ENCODE measurements at places on chromosomes 4 and X. TPM values are rescaled to one million over a fixed set of nuclear protein-coding genes. Genes with fewer than 3 reads are reported as not detected.
A peak's percentile ranks its signal among the peaks of the same experiment; 100 is the strongest.

DNA sequence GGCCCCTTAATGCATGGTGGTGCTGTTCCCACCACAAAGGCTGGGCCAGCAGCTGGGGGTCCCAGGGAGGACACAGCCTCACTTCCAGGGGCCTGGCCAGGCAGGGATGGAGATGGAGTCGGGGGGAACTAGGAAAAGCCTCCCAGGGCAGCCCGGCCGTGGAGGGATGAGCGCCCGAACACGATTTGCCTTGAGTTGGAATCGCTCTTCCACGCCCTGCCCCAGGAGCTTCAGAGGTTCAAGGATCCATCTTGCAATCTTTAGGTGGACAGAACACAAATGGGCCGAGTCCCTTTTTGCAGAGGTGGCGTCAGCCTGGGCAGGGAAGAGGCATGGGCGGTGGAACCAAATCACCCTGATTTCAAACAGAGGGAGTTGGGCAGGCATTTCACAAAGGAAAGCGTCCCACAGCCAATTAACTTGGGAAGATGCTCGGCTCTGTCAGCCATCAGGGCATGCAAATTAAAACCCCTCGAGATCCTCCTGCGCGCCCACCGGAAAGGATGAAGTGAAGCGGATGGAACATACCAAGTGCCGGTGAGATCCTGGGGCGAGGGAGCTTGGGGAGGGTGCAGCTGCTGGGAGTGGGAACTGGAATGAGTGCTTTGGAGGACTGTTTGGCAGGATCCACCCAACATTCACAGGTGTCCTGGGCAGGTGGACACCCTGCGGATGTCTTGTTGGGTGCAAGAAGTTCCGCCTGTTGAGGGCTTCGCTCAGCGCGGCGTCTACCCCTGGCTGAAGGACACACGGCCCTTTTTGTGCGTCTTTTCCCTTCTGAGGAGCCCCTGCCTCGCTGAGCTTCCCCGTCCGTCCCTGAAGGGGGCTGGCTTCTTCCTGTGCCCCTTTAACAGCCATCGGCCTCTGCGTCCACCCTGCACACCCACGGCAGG, 75.7 kb downstream of the HTRA3 start:
- peaks cover 6% of the 10 kb centered on the region for H3K4me1 ChIP-seq
- H3K36me3 ChIP-seq = no peaks in the 10 kb centered on the region
- H3K4me3 ChIP-seq = no peak overlapping the region
- H3K27ac ChIP-seq = no peak overlapping the region
- peaks cover 4% of the 10 kb centered on the region for H3K27me3 ChIP-seq
- peak; percentile 72 for DNase-seq

DNA sequence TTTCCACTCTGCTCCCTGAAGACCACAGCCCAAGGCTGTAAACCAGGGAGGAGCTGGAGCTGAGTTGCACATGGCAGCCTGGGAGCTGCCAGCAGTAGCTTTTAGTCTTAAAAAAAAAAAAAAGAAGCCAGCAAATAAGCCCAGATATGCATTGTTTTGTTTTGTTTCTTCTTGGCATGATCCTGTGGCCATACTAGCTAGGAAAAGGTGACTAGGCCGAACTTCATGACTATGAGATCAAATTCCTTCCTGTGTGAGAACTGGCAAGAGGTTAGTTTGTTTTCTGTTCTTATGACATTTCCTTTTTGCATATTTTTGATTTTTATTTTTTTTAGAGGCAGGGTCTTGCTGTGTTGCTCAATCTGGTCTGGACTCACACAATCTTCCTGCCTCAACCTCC, 323.3 kb downstream of the DCTD start:
- no peak overlapping the region for H3K27ac ChIP-seq
- no peak overlapping the region for H3K4me3 ChIP-seq
- no peaks in the 10 kb centered on the region for H3K4me1 ChIP-seq
- no peaks in the 10 kb centered on the region for H3K27me3 ChIP-seq

The RNF175 gene
- total RNA-seq = not detected

GRCh38 chrX:9897761-9898161, 69.4 kb upstream of the CLDN34 start:
- H3K36me3 ChIP-seq = no peaks in the 10 kb centered on the region
- no peaks in the 10 kb centered on the region for H3K4me1 ChIP-seq
- DNase-seq = no peak
- H3K4me3 ChIP-seq = no peak overlapping the region
- no peaks in the 10 kb centered on the region for H3K27me3 ChIP-seq

- no peaks in the 10 kb centered on the region for H3K36me3 ChIP-seq
- H3K27ac ChIP-seq = no peak overlapping the region
- H3K27me3 ChIP-seq = peaks cover 12% of the 10 kb centered on the region
- H3K4me3 ChIP-seq = no peak overlapping the region
- peaks cover 3% of the 10 kb centered on the region for H3K4me1 ChIP-seq
- DNase-seq = no peak
These were observed 73.0 kb downstream of the ABLIM2 start for GRCh38 chr4:8085491-8086117.
